IMR-90 (cell line): ENCODE measurements at places on chromosomes 4 and X. TPM values are rescaled to one million over a fixed set of nuclear protein-coding genes. Genes with fewer than 3 reads are reported as not detected.

- no peaks in the 10 kb centered on the region for H3K36me3 ChIP-seq
- no peak overlapping the region for H3K4me3 ChIP-seq
- H3K4me1 ChIP-seq: peaks cover 2% of the 10 kb centered on the region
- peak; percentile 94 for DNase-seq
- no peak overlapping the region for H3K27ac ChIP-seq
- H3K27me3 ChIP-seq: no peaks in the 10 kb centered on the region
Observed at GRCh38 chr4:156321203-156321602, 367.5 kb upstream of the CTSO start.

GRCh38 chr4:184384810-184385557 is 89.4 kb downstream of the IRF2 start:
- H3K4me3 ChIP-seq: no peak overlapping the region
- peak; percentile 46 for DNase-seq
- H3K36me3 ChIP-seq: peaks cover 27% of the 10 kb centered on the region

DNA sequence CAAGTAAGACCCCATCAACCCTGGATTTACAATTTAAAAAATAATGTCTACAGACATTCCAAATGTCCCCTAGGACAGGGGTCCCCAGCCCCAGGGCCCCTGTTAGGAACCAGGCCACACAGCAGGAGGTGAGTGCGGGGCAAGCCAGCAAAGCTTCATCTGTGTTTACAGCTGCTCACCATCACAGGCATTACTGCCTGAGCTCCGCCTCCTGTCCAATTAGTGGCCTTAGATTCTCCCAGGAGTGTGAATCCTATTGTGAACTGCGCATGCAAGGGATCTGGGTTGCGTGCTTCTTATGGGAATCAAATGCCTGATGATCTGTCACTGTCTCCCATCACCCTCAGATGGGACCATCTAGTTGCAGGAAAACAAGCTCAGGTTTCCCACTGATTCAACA is 146.1 kb downstream of the ATP10D start:
- H3K4me1 ChIP-seq: no peaks in the 10 kb centered on the region
- no peak overlapping the region for H3K4me3 ChIP-seq

GRCh38 chrX:21802054-21802670 is 37.3 kb upstream of the MBTPS2 start:
- no peak overlapping the region for H3K4me3 ChIP-seq
- H3K27me3 ChIP-seq: peaks cover 6% of the 10 kb centered on the region; the same call in 1 of the 2 replicates
- no peaks in the 10 kb centered on the region for H3K4me1 ChIP-seq
- no peaks in the 10 kb centered on the region for H3K36me3 ChIP-seq

Gene RGS12
- 11.8 and 13.1 TPM in 2 replicates for total RNA-seq

GRCh38 chr4:138279286-138279685 is 37.1 kb upstream of the SLC7A11 start:
- no peak for DNase-seq
- no peaks in the 10 kb centered on the region for H3K27me3 ChIP-seq
- no peak overlapping the region for H3K4me3 ChIP-seq
- no peak overlapping the region for H3K27ac ChIP-seq
- H3K36me3 ChIP-seq: no peaks in the 10 kb centered on the region

DNA sequence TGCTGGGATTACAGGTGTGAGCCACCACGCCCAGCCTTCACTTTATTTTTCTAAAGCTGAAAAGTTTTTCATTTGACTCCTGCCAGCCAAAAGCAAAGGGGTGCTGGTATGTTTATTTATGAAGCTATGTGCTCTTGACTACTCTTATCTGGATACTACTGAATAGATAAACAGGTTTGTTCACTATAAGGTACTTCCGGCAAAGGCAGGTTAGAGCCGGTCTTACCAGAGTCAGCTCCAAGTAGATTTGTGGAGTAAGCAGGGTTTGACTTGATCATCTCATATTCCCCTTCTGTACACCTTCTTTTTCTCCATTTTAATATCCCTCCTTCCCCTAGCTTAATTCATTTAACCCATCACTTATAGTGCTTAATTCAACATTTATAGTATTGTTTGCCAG is 175.4 kb upstream of the MBNL3 start:
- no peak overlapping the region for H3K27ac ChIP-seq
- DNase-seq: no peak
- H3K27me3 ChIP-seq: peaks cover 3% of the 10 kb centered on the region; the same call in 1 of the 2 replicates

GRCh38 chr4:73206236-73206635 is 52.4 kb downstream of the ANKRD17 start:
- H3K4me3 ChIP-seq: no peak overlapping the region
- no peak for DNase-seq
- no peaks in the 10 kb centered on the region for H3K36me3 ChIP-seq

DNA sequence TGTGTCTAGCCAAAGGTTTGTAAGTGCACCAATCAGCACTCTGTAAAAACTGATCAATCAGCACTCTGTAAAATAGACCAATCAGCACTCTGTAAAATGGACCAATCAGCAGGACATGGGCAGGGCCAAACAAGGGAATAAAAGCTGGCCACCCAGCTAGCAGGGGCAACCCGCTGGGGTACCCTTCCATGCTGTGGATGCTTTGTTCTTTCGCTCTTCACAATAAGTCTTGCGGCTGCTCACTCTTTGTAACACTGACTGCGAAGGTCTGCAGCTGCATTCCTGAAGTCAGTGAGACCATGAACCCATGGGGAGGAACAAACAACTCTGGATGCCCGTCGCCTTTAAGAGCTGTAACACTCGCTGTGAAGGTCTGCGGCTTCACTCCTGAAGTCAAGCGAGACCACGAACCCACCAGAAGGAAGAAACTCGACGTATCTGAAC is 14.3 kb downstream of the HNRNPDL start:
- H3K27ac ChIP-seq: no peak overlapping the region
- H3K4me1 ChIP-seq: no peaks in the 10 kb centered on the region
- no peaks in the 10 kb centered on the region for H3K36me3 ChIP-seq
- H3K27me3 ChIP-seq: no peaks in the 10 kb centered on the region; the same call in 1 of the 2 replicates
- H3K4me3 ChIP-seq: no peak overlapping the region

DNA sequence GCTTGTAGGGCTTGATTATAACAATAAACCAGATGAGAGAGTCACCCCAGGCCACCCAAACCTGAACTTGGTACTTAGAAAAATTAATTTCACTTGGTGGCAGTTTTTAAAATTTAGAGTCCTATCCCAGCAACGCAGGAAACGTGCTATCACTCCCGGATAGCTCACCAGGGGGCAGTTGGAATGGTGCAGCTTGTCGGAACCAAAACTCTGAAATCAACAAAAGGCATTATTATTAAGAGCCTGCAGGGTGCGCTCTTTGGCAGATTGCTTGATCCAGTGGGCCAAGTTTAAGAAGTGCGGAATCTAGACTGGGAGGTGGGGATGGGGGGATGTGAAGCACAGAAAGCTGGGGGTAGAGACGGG is 2.4 kb downstream of the FRAS1 start:
- H3K4me1 ChIP-seq: peaks cover 2% of the 10 kb centered on the region; the same call in 1 of the 2 replicates
- peak; percentile 45 for DNase-seq
- no peaks in the 10 kb centered on the region for H3K36me3 ChIP-seq
- H3K27me3 ChIP-seq: peaks cover 45% of the 10 kb centered on the region

Gene NCAPG
- total RNA-seq: 26.7 and 41.7 TPM in 2 replicates

Gene TBX22
- total RNA-seq: not detected in 2 replicates

DNA sequence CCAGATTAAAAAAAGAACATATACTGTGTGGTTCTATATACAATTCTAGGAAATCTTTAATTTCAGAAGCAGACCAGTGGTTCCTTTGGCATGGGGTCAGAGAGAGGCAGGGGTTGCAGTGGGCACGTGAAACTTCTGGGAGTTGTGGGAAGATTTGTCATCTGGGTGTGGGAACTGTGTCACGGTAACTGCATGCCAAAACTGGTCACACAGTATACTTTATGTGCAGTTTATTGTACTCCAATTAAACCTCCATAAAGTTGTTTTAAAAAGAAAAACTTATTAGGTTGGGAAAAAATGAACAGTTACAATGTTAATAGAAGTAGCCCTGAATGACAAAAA is 26.7 kb upstream of the STS start:
- H3K27ac ChIP-seq: no peak overlapping the region
- H3K4me1 ChIP-seq: peaks cover 7% of the 10 kb centered on the region; the same call in 1 of the 2 replicates
- H3K4me3 ChIP-seq: no peak overlapping the region
- no peaks in the 10 kb centered on the region for H3K36me3 ChIP-seq

Gene PWWP3B
- total RNA-seq: not detected in 2 replicates

Gene MEPE
- total RNA-seq: not detected in 2 replicates
